Activated T-cell treated with anti-CD3 and anti-CD28 coated beads, Interleukin-2, amount 50 U/mL, for 1 hour (primary cell): ENCODE measurements at places on chromosomes 3 and 15.

GRCh38 chr3:89173546-89173945 lies 66.1 kb downstream of the EPHA3 start:
- DNase-seq: no peak

DNA sequence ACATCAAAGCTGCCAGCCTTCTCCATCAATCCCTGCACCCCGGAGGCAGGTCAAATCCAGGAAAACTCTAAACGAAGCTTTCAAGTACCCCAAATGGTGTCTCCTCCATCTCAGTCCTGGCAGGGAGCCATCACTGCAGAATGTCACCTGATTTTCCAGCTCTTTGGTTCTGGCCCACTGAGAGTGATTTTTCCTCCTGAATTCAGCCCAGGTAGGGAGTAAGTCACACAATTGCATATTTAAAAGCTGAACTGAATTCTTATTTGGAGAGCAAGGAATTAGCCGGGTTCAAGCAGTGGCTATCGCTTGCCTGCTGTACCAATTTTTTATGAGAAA lies 5.3 kb downstream of the RFTN1 start:
- DNase-seq: no peak

- DNase-seq: no peak
Observed at GRCh38 chr3:194382892-194383223, 13.3 kb upstream of the LRRC15 start.

DNA sequence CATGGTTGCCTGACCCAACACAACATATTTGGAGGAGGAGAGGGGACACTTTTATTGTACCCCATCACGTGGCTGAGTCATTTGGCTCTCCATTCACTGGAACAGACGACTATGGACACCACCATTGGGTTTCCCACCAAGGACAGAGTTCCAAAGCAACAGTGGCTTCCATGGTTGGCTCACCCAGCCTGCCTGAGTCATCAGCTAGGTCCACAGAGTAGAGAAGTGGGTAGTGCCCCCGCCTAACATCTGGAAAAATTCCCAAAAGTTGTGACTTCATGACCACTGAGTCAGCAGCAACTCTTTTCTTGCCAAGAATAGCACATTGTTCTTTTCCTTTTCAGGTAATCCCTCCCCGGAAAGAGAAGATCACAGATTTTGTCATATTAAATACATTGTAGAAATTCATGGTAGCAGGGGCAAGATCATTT lies 3.0 kb upstream of the PPP1R2 start:
- DNase-seq: peak; percentile 37

- DNase-seq: no peak
Observed at GRCh38 chr3:138686771-138687221, 78.2 kb downstream of the FAIM start.
